ENCODE measurements at places on chromosomes 13 and 19.

GRCh38 chr13:32121316-32121715 lies 89.7 kb downstream of the FRY start:
- DNase-seq = no peak

GRCh38 chr13:114104655-114105520 lies 27.5 kb downstream of the RASA3 start:
- DNase-seq = no peak

DNA sequence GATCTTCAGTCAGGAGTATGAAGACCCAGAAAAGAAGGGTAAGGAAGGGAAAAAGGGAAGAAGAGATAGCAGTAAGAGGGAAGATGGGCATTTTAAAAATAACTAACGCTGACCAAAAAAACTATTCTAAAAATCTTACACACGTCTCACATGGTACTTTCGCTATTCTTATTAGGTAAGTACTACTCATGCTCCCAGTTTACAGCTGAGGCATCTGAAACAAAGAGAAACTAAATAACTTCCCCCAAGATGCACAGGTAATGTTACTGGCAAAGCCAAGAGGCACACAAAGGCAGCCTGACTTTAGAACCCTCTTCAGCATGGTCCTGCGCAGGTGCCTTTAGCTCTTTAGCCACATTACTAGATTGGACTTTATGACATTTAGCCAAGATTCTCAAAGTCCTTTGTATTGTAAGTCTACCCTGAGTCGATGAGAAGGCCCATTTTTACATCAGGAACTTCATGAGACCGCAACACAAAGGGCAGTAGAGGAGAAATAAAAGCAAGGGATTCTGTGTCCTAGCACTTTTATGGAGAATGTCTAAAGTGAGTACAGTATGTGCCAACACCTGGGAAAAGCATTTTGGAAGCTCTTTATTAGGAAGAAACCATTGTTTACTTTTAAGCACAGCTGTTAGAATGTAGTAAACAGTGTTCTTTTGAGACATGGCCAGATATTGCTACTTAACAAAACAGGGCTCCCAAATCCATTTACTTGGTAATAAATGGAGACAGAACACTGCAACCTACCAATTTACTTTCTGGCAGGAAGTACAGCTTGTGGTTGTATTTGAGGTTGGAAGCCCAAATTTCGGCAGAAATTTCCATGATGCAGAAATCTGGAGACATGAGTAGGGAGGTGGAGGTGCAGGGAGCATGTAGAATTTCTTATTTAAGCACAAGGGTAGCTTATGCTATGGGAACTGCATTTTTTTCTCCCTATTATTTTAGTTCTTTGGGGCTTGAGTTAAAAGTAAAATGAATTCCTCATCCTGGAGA lies 250.7 kb downstream of the KCTD12 start:
- no peak for DNase-seq

DNA sequence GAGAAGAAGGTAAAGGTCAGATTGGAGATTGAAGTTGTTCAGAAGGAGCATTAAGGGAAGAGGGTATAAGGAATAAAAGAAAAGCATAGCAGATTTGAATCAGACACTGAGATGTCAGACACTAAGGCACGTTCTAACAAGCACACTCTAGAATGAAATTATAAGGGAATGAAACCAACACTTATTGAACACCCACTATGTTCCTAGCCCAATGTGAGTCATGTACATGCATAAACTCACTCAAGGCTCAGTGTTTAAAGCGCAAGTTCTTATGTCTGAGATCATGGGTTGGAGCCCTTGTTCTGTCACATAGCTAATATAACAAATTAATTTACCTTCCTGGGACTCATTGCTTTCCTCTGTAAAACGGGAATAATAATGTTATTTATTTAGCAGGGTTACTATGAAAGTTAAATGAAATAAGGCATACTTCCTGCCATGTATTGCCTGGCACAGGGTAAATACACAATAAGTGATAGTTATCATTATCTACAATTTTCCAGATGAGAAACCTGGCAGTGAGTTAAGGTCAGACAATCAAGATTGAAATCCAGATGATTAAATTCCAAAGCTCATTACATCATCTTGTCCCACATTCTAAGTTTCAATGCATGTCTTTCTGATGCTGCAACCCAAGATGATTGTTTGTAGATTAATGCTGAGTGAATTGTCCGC lies 68.3 kb upstream of the DACH1 start:
- DNase-seq = no peak

DNA sequence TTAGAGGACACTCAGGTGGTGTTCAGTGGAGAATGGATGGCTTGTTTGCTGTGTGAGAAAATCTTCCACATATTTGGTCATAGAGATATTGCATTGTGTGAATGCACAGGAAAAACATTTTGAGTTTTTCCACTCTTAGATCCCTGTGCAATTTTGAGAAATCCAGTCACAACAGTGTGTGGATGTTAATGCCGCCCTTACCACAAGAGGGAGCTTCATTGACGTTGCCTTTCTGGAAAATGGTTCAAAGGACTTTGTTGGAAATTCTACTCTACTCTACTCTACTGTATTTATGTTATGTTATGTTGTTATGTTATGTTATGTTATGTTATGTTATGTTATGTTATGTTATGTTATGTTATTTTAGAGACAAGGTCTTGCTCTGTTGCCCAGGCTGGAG lies 13.4 kb downstream of the ZNF20 start:
- peak; percentile 10 for DNase-seq

DNA sequence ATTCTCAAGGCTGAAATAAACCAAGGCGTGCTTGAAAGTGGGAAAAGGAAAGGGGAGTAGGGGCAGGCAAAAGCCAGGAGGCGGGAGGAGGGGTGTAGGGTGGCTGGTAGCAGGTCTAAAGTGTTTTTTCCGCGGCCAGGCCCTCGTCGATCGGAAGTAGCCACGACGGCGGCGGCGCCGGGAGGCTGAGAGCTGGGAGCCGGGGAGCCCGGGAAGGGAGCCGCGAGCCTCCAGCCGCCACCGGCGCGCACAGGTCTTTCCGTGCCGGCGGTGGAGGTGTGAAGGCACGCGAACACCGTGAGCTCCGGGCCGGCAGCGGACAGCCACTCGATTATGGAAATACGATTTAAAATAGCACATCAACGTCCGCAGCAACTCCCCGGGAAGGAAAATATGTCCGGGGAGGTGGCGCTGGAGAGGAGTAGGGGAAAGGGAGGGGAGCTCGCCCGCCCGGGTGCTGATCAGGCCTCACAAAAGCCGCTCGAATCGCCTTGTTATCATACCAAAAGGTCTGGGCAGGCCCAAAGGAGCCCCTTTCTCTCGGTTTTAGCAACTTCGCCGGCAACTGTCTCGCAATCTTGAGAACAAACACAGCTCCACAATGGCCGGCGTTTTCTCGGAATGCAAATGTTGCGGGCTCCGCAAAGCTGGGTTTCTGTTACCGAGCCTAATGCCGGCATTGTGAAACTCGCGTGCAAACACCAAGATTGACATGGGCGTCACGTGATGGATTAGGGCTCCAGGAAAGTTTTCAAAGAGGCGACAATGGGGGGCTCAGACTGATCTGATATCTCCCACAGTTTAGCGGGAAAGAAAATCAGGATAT lies 2.9 kb upstream of the PCDH8 start:
- no peak for DNase-seq

DNA sequence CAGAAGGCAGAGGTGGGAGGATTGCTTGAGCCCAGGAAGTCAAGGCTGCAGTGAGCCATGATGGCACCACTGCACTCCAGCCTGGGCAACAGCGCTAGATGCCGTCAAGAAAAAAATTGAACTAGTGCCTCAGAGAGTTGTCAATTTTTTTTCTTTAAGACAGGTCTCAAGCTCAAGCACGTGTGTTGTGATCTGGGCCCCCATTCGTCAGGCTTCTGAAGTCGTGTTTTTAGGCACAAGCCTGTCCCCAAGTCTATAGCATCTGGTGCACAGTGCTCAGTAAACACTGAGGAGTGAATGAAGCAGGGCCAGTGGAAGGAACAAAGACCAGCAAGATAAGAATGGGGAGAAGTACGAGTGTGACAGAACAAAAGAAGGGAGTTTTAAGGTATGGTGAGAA lies 23.7 kb upstream of the LAMP1 start:
- no peak for DNase-seq

DNA sequence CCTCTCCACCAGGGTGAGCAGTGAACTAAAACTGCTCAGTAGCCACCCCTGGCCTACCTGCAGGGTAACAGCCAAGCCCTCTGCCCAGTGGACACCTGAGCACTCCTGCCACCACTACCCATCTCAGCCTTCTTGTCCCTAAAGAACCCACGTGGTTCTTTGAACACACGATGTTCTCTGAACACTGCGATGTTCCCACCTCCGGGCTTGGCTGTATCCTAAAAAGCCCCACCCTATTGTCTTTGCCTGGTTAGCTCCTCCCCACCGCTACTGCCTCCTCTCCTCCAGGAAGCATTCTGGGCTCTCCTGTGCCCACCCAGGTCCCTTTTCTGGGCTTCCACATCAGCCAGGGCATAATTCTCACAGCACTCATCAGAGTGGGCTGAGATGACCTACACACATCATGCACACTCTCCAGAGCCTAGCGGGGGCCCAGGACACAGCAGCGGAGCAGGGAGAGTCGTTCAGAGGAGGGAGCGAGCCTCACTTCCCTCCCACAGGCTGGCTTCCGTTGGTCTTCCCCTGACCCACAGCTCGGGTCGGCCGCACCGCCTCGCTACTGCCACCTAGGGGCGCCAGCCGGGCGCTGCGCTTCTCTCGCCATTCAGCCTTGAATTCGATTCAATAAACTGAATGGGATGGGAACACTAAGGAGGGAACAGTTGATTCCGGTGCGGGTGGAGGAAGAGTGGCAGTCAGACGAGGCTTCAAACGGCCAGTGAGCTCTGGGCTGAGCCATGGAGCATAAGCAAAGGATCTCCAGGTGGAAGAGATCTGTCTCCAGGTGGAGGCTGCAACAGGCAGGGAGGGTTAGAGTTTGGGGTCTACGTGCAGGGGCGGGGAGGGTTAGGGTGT lies 3.2 kb downstream of the ELAVL1 start:
- DNase-seq = peak; percentile 72

GRCh38 chr19:932648-933552 lies 7.1 kb downstream of the ARID3A start:
- no peak for DNase-seq

DNA sequence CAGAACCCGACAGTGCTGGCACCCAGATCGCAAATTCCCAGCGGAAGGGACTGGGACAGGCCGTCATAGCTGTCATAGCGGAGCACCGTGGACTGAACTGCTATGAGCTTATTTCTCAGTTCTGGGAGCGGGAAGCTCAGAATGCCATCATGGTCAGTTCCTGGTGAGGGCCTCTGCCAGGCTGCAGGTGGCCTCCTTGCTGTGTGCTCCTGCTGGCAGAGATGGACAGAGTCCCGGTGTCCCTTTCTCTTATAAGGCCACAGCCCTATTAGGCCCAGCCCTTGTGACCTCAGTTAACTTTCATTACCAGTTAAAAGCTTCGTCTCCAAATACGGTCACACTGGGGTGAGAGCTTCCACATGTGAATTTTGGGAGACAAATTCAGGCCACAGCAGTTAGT lies 4.6 kb downstream of the ZNF444 start:
- no peak for DNase-seq

GRCh38 chr19:2717638-2718541 lies 3.3 kb downstream of the DIRAS1 start:
- no peak for DNase-seq

DNA sequence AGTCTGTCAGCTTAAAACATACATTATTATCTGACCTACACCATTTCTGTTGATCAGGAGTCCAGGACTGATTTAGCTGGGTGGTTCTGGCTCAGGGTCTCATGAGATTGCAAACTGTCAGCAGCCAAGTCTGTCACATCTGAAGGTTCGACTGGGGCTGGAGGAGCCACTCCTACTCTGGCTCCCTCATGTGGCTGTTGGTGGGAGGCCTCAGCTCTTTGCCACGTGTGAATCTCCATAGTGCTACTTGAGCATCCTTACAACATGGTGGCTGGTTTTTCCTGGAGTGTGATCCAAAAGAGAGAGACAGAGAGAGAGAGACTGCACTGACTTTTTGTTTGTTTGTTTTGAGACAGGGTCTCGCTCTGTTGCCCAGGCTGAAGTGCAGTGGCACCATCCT lies 63.6 kb upstream of the NFIC start:
- no peak for DNase-seq

GRCh38 chr19:21839976-21840375 lies 4.0 kb upstream of the ZNF43 start:
- DNase-seq = no peak

- no peak for DNase-seq
These were observed 143.4 kb downstream of the DLEU7 start for GRCh38 chr13:50699874-50700663.

DNA sequence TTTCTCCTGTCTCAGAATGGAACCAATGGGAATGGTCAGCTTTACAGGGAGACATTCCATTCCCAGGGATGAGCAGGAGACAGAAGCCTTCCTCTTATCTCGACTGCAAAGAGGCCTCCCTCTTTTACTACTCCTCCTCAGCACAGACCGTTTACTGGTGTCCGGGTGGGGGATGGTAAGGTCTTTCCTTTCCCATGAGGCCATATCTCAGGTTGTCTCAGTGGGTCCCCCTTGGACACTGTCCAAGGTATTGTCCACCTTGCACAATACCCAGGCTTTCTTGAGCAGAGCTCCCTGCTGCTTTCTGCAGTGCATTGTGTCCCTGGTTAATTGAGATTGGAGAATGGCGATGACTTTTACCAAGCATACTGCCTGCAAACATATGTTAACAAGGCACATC lies 7.5 kb upstream of the ZNF808 start:
- DNase-seq = no peak

- DNase-seq = no peak
These were observed 15.3 kb upstream of the CDC16 start for GRCh38 chr13:114219392-114219791.

DNA sequence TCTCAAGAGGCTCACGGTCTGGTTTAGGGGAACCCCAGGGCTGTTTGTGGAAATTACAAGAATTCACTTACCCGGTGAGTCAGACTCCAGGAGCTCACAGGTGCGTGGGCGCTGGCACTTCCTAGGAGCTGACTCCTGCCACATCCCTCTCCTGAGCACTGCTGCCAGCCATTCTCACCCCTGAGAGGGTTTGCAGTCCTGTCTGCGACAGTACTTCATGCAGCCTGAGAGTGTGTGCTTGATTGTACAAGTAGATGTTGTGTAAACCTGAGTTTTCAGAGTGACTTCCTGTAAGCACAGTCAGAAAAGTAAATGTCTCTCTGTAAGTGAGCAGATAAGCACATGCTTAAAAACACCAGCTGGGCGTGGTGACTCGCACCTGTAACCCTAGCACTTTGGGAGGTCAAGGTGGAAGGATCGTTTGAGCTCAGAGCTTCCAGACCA lies 8.1 kb downstream of the MRPL4 start:
- no peak for DNase-seq

- no peak for DNase-seq
These were observed 20.9 kb downstream of the POU2F2 start for GRCh38 chr19:42111384-42111783.

- DNase-seq = no peak
These were observed 1.3 kb upstream of the LMNB2 start for GRCh38 chr19:2458054-2458453.

GRCh38 chr19:15437355-15438123 lies 12.2 kb downstream of the WIZ start:
- no peak for DNase-seq

GRCh38 chr13:28568286-28568685 lies 73.4 kb upstream of the FLT1 start:
- DNase-seq = no peak

Measured in COLO829 (cell line).